ENCODE measurements at places on chromosomes 2 and 18.

- DNase-seq = no peak
These were observed 54.8 kb downstream of the ADI1 start for GRCh38 chr2:3464401-3465005.

- DNase-seq = no peak
These were observed 258.0 kb upstream of the NRP2 start for GRCh38 chr2:205424326-205424725.

- no peak for DNase-seq
These were observed 824.0 kb downstream of the SLC4A3 start for GRCh38 chr2:220451438-220451837.

DNA sequence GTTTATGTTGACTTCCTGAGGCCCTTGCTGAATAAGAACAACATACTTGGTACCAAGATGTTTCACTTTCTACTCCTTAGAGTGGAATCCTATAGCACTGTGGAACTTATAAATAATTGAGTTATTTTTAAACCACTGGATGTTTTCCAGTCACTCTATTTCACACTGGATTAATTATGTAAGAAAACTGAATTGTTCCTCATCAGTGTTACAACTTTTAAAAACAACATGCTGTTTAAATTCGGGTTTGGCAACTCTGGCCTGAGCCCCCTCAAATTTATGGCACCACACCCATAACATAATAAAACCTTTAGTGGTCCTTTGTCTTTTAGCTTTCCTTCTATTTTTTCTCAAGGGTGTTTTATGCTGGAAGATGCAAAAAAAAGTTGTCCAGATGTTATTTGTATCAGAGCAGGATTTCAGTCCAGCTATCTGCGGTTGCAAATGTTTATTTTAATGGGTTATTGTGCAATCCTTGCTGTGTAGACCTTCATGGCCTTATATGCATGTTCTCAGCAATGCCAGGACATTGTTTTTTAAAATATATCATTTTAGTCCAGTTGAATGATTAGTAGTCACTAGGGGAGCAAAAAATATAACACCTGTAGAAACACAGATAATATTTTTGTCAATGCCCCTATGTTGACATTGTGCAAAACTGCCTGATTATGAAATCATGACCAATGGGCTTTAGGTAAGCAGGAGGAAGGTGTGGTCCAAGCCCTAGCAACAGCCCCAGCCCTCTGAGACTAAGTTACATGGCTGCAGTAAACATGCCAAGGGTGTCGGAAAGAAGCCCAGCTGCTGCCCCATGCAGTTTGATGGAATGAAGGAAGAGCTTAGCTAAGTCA lies 638.0 kb upstream of the ZEB2 start:
- no peak for DNase-seq

- no peak for DNase-seq
These were observed 12.2 kb downstream of the STK25 start for GRCh38 chr2:241496003-241496707.

GRCh38 chr2:9795071-9795470 lies 48.2 kb upstream of the TAF1B start:
- DNase-seq = no peak

- DNase-seq = no peak
These were observed 27.6 kb downstream of the MRPL33 start for GRCh38 chr2:27798948-27799645.

- peak; percentile 85 for DNase-seq
These were observed 21.6 kb upstream of the SPATA3 start for GRCh38 chr2:230974096-230974913.

DNA sequence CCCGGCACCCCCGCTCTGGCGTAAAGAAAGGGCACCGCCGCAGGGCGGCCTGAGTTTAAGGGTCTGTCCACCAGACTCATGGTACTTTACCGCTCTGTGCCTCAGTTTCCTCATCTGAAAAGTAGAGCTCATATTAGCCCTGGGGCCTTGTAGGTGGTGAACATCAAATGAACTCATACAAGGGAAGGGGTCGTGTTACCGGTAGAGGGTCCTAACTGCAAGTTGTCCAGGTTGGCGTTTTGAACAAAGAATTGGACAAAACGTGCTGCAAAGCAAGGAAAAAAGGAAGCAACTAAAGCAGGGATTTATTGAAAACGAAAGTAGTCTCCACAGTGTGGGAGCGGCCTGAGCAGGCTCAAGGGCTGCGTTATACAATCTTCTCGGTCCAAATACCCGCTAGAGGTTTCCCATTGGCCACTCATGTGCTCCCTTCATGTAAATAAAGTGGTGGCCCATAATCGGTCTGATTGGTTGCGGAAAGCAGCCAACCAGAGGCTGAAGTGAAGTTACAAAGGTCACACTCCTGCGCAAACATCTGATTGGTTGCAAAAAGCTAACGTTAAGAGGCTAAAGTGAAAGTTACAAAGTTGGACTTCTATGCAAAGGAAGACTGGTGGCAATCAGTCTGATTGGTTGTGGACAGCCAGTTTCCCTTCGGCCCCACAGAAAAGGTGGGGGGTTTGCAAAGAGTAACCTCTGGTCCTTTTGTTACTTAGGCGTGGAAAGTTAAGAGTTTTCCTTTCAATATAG lies 80.7 kb upstream of the LDLRAD4 start:
- DNase-seq = peak; percentile 86

GRCh38 chr18:51757255-51757924 lies 559.9 kb upstream of the MEX3C start:
- no peak for DNase-seq

- no peak for DNase-seq
These were observed 55.9 kb downstream of the MOB4 start for GRCh38 chr2:197571627-197572271.

GRCh38 chr18:8349608-8350323 lies 259.5 kb upstream of the RAB12 start:
- DNase-seq = no peak

DNA sequence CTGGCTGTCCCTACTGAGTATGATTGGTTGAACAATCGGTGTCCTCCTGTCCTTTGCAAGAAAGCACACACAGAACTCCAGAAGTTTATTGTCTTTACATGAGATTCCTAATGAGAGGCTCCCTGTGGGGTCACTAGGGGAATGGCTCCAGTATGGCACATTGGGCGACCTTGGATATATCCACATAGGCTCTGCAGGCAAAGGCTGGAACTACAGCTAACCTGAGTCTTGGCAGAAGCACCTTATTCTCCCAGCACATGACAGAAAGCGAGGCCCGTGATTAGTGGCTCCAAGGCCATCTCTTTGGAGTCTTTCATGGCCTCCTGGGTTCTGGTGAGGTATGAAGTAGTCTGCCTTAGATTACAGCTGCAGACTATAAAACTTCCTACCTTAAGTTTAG lies 49.0 kb downstream of the ZDBF2 start:
- no peak for DNase-seq

DNA sequence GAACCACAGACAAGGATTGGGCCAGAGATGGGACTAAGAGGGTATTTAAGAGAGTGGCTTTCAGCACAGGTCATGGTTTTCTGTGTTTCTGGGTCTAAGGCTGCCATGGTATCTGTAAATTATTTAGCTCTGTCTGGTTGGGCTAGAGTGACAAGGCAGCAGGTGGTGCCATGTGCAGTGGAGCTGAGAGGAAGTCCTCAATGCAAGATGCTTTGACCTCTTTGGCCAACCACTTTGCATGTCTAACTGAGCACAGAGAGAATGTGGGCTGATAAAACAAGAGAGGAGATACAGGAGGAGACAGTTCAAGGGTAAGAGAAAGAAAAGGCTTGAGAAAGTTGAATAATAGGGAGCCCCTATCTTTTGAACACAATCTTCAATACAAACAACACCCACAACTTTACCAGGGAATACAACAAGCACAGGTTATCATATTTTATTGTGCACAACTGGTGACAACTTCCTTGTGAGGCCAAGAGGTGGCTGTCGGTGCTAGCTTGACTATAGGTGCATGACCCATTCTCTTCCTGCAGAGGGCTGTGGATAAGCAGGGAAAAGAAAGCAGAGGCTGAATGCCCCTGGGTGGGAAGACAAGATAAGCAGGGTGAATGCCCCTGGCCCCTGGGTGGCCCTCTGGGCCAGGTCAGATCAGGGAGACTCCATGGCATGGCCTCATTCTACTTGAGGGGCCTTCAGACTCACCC lies 12.3 kb downstream of the FLACC1 start:
- no peak for DNase-seq

DNA sequence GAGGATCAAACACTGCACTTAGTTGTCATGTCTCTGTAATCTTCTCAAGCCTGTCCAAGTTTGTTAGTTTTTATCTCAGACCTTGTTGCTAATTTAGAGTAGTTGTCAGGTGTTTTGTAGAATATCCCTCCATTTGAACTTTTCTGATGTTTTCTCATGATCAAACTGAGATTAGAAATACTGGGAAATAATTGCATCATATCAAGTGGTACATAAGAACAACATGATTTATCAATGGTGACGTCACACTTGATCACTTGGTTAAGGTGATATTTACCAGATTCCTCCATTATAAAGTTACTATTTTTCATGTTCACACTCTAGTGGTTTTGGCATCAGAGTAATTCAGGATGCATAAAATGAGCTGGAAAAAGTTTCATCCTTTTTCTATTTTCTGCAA lies 1182.4 kb upstream of the ZEB2 start:
- no peak for DNase-seq

GRCh38 chr2:191189112-191189635 lies 38.4 kb upstream of the STAT4 start:
- DNase-seq = no peak

GRCh38 chr2:46372475-46372874 lies 75.3 kb downstream of the EPAS1 start:
- no peak for DNase-seq

- no peak for DNase-seq
These were observed 115.4 kb upstream of the CDC42EP3 start for GRCh38 chr2:37786854-37787253.

DNA sequence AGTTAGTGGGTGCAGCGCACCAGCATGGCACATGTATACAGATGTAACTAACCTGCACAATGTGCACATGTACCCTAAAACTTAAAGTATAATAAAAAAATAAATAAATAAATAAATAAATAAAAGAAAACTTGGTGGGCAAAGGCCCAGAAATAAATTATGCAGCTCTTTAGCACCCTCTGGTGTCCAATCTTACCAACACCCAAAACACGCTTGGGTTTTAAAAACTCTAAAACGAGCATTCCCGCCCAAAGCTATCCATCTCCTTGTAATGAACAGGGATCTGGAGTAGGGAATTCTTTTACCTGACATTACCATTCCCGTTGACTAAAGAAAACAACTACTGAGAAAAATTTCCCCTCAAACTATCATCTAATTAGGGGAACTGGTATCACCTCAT lies 2005.9 kb upstream of the CELF4 start:
- DNase-seq = no peak

DNA sequence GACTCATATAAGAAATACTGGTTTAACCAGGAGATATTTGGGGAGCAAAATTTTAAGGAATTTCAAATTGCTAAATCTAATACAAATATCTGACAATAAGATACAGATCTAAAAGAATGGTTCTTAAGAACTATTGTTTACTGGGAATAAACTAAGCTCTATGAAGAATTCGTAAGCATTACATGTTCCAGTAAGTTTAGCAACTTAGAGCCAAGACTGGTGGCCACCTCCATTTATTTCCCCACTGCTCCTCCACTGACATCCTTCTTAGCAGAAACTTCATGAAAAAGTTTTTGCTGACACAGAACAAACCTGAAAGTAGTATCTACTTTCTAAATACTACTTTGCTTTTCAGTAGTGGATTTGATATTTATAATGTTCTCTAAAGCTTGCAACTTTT lies 83.0 kb downstream of the ACSL3 start:
- no peak for DNase-seq

- DNase-seq = no peak
These were observed 8.3 kb upstream of the MRPL33 start for GRCh38 chr2:27762951-27763906.

DNA sequence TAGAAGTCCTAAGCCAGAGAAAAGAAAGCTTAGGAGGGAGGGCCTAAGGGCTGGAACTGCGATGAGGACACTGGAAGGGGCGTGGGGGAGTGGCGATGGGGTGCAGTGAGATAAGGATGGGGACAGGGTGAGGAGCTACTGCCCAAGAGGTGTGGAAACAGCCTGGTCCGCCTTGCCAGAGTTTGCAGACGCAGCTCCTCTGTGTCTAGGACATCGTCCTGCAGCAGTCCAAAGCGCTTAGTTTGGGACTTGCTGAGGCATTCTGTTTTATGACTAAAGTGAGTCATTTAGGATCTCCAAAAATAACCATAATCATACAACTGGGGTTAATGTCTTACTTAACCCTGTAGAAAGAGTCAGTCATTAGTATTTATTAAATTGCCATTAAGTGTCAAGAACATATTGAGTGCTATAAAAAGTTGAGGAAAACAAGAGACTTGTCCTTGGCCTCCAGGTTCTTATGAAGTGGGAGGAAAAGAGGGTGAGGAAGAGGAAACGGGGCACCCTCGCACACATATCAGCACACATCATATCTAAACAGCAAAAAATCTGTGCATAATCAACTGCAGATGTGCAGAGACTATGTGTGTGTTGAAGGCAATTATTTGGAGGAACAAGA lies 74.8 kb downstream of the CDK15 start:
- DNase-seq = no peak

- DNase-seq = no peak
These were observed 190.2 kb downstream of the SETBP1 start for GRCh38 chr18:44870631-44871502.

GRCh38 chr2:70923378-70924015 lies 12.2 kb upstream of the ATP6V1B1 start:
- peak; percentile 13 for DNase-seq

GRCh38 chr2:74181739-74182138 lies 3.1 kb upstream of the MOB1A start:
- DNase-seq = no peak

DNA sequence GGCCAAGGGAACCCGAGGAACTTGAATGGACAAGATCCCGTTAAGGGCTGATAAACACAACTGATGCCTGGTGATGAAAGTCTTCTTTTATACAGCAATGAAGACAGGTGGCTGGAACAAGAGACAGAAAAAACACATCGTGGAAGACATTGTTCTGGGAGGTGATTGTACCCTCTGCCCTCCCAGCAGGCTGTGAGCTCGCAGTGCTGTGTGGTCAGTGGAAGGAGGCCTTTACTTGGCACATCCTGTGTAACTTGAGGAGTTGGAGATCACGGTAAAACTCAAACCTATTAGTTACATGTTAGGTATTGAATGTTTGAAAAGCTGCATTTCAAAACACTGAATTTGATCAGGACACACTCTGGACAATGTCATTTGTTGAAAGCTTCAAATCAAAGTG lies 249.9 kb upstream of the EPAS1 start:
- DNase-seq = no peak

DNA sequence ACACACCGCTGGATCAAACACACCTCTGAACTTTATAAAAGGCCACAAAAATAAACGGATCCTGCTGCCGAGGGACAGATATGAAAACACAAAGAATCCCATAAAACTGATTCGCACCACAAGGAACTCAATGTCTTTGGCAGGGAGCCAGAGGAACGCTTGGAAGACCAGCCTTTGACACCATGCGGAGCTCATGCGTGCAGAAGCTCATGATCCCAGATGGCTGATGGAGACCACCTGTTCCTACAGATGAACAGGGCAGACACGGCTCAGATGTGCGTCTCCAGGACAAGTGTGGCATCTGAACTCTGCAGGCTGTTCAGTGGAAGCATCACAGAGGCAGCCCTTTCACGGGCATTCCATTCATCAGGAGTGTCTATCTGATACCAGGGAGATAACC lies 24.9 kb downstream of the COPS9 start:
- no peak for DNase-seq

GRCh38 chr18:3297025-3297984 lies 35.4 kb downstream of the MYL12B start:
- peak; percentile 95 for DNase-seq

- DNase-seq = no peak
These were observed 510 bp downstream of the RNF149 start for GRCh38 chr2:101307950-101308431.

- peak; percentile 9 for DNase-seq
These were observed 31.7 kb downstream of the HRH4 start for GRCh38 chr18:24491927-24492834.

All from CD4-positive, alpha-beta T cell treated with Interleukin-15 for 4 hours (primary cell).